NCI-H460 (cell line): ENCODE measurements at places on chromosomes 1 and 21.

GRCh38 chr1:189657715-189658114, 819.9 kb downstream of the BRINP3 start:
- peak; percentile 63 for DNase-seq

GRCh38 chr1:70360321-70360720, 5.8 kb upstream of the ANKRD13C start:
- DNase-seq = no peak

- DNase-seq = no peak
These were observed 31.1 kb downstream of the BCAS2 start for GRCh38 chr1:114550336-114550735.

- DNase-seq = no peak
These were observed 7.5 kb downstream of the MX2 start for GRCh38 chr21:41369105-41369919.

- DNase-seq = no peak
These were observed 389 bp downstream of the SEMA6C start for GRCh38 chr1:151146072-151146411.

GRCh38 chr1:171142416-171143385, 42.4 kb upstream of the FMO2 start:
- no peak for DNase-seq

- DNase-seq = no peak
These were observed 16.2 kb downstream of the CSRP1 start for GRCh38 chr1:201490708-201491131.

DNA sequence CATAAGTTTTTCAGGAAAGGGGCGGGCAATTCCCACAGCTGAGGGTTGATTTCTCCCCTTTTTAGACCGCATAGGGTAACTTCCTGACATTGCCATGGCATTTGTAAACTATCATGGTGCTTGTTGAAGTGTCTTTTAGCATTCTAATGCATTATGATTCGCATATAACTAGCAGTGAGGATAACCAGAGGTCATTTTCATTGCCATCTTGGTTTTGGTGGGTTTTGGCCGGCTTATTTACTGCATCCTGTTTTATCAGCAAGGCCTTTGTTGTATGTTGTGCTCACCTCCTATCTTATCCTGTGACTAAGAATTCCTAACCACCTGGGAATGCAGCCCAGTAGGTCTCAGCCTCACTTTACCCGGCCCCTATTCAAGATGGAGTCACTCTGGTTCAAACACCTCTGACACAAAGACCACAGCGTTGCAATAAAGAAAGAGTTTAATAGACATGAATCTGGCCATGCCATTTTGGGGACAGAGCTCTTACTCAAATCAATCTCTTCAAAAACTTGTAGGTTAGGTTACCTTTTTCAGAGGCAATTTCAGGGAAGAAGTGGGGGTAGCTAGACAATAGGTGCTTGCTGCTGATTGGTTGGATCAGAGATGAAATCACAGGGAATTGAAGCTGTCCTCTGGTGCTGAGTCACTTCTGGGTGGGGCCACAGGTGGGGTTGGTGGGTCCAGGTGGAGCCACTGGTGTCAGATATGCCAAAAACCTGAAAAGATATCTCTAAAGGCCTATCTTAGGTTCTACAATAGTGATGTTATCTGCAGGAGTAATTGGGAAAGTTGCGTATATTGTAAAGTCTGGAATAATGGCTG, 23.3 kb downstream of the TBX19 start:
- no peak for DNase-seq

- DNase-seq = no peak
These were observed 44.5 kb upstream of the OSBPL9 start for GRCh38 chr1:51572365-51572764.

DNA sequence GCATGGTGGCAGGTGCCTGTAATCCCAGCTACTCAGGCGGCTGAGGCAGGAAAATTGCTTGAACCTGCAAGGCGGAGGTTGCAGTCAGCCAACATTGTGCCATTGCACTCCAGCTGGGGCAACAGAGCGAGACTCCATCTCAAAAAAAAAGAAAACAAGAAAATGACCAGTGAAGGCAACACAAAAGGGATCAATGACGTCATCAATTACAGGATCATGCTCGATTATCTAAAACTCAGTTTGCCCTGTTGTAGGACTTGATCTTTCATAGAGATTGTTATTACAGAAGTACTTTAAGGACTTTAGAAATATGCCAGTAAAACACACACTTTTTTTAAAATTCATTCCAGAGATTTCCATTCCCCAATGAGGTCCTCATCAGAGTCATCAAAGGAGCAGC, 147.8 kb downstream of the ETS2 start:
- DNase-seq = no peak
